Osteoblast (primary cell): ENCODE measurements at places on chromosomes 3 and 15. TPM values are rescaled to one million over a fixed set of nuclear protein-coding genes. Genes with fewer than 3 reads are reported as not detected.

GRCh38 chr3:71258526-71258925, 325.0 kb downstream of the FOXP1 start:
- DNase-seq: peak; percentile 46

TRPM1 gene
- total RNA-seq: under 0.01 TPM in 1 of 2 replicates, not detected in the other

DNA sequence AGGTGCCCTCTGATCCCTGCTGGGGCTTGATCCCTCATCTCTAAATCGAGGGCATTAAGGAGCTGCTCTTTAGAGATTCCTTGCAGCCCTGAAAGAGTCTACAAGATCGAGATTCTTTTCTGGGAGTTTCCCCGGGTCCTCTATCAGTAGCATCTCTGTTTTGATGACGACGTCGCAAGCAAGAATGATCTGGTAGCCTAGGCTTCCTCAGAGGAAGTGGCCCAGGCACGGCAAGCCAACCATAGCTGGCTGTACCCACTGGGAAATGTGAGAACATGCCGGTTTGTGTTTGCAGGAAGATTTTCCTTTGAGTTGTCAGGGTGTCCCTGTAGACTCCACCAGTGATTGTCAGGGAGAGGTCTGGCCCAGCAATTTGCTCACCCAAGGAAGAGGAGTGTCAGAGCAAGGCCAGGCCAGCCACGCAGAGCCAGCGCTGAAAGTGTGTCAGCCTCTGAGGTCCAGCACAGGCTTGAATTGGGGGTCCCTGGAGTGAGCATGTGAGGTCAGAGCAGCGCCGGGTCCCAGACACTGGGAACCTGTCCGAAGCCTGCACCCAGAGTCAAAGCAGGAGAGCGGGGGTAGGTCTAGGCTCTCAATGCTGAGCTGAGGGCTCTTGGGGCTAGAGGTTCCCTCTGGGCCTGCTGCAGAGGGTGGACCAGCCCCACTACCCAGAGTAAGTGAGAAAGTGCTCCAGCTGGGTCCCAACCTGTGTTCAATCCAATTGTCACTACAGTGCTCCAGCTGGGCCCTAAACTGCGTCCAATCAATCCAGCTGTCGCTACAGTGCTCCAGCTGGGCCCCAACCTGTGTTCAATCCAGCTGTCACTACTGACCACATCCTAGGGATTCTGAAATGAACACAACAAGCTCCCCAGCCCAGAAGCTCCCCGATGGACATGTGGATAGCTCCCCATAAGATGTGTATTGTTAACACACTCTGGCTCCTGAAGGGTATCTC, 95.7 kb downstream of the CHDH start:
- DNase-seq: no peak

DNA sequence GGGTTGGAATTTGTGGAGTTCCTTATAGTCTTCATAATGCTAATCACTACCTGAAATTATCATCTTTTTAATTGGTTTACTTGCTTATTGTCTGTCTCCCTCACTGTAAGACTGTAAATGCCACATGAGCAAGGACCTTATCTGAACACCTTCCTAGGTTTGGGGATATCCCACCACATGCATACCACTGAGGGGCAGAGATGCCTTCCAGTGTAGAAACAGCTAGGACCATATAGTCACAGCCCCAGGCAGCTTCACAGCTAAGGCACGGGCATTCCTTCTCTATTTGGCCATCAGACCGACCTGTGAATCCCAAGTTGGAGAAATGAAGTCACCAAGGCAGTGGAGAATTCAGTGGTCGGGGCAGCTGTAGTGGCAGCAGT, 28.6 kb downstream of the PAQR9 start:
- no peak for DNase-seq

DNA sequence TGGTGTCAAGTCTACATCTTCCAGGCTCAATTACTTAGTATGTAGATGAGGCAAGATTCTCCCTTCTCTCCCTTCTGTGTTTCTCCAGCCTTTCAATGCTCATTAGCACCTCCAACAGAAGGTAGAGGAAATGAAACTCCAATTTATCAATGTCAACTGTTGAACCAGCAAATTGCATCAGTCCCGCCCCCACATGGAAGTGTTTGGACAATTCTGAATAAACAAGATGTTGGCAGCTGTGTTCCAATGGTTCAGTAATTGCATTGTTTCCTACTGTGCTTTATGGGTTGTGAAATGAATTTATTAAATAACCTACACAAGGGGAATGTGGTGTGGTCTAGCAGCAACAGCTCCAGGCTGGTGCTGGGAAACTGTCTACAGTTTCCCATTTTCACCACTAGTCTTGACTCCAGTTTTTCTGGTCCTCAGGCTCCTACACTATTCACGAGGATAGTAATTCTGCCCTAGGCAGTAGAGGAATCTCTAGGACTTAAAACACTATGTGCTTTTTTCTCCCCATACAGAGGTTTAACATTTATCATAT, 91.9 kb downstream of the MB21D2 start:
- DNase-seq: no peak

- no peak for DNase-seq
Measured at GRCh38 chr15:70217226-70218160, 119.8 kb upstream of the TLE3 start.

GRCh38 chr15:89367485-89368451, 33.1 kb upstream of the POLG start:
- peak; percentile 91 for DNase-seq

DNA sequence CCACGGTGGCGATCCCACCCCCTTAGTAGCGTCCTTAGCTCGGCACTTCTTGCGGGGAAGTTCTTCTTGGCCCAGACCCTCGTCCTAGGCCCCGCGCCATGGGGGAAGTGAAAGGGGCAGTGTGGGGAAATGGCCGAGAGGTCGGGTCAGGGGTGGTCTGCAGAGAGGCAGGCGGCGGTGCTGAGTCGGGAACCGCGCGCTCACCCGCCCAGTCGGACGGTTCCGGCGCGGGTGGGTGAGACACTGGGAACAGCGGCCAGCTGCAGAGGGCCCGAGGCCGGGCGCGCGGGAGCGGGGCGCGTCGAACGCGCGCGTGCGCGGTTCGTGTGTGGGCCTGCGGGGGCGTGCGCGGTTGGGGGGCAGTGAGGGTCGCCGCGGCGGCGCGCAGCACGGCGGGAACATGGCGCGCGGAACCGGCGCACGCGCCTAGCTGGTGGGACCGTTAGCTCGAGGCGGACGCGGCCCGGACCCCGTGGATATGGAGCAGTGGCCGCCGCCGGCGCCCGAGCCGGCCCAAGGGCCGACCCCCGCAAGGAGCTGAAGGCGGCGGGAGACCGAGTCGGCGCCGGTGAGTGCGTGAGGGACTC, 246.9 kb downstream of the GOLGA6L6 start:
- peak; percentile 44 for DNase-seq

EFHB gene
- 0.29 and 1.8 TPM in 2 replicates for total RNA-seq

TNFSF10 gene
- 3.5 and 4.0 TPM in 2 replicates for total RNA-seq

DNA sequence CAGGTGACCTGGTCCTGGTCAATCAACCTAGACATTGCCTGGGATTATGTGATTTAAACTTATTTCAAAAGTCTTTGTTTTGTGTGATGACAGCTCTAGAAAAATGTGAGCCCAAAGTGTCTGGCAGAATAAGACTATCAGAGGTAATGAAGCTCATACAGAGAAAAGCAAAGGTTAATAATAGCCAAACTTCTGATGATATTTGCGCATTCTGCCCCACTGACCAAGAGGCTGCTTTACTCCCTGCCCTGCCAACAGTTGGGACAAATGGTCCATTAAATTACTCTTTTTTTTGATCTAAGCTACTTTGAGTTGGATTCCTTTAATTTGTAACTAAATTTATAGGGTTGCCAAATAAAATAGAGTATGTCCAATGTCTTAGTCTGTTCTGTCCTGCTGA, 911.2 kb downstream of the MCTP2 start:
- no peak for DNase-seq

- DNase-seq: no peak
Measured at GRCh38 chr15:81575436-81576123, 201.6 kb upstream of the TMC3 start.

DNA sequence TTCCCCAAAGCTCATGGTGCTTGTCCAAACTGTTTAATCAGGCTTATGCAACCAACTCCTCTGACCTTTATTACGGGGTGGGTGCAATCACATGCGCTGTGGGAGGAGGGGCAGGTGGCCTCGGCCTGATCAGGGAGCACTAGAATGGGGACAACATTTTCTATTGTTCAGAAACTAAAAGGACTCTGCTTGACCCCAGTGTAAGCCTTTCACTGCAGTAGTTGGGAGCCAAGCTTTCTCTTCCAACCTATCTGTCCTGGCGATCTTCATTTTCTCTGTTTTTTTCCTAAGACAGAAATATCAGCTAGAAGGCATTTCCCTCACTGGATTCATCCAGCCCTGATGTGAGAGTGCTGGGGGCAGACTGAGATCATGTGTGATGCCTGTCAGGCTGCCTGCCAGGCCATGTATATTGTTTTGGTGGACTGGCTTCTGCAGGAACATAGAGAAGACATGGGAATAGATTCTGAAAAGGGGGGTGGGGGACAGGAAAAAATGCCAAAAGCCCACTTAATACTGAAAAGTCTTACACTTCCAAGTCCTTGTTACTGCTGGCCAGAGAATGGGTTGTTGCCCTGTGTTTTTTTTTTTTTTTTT, 627.0 kb upstream of the TBL1XR1 start:
- DNase-seq: peak; percentile 67

PLCB2 gene
- total RNA-seq: under 0.01 TPM in 2 replicates

TOP2B gene
- total RNA-seq: 66.6 and 71.7 TPM in 2 replicates

DNA sequence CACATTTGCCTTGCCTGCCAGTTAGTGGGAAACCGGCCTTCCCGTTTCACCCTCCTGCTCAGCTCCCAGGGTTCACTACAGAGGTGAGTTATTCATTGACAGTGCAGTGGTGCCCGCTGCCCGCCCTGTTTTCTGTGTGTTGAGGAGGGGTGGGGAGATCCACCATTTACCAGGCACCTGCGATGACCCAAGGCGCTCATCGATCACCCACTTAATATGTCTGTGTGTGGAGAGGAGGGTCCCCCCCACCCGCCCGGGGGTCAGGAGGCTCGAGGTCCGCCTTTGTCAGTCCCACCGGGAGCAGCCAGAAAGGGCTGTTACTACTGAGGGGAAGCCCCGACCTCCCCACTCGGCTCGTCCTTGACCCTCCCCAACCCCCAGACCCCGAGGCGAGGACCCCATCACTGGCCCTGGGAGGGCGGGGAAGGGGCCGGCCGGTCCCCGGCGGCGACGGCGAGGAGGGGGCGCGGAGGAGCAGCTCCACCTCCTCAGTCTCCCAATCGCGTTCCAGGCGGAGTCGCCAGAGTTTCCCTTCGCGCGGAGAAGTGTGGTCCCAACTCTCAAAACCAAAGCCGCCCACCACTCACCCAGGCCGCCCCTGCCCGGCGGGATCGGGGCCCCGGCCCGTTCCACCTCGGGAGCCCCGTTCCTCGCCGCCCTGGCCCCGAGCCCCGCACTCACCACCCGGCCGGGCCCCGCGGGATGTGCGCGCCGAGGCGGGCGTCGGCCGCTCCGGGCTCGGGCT, 1.1 kb downstream of the PLXNB1 start:
- DNase-seq: peak; percentile 93

DNA sequence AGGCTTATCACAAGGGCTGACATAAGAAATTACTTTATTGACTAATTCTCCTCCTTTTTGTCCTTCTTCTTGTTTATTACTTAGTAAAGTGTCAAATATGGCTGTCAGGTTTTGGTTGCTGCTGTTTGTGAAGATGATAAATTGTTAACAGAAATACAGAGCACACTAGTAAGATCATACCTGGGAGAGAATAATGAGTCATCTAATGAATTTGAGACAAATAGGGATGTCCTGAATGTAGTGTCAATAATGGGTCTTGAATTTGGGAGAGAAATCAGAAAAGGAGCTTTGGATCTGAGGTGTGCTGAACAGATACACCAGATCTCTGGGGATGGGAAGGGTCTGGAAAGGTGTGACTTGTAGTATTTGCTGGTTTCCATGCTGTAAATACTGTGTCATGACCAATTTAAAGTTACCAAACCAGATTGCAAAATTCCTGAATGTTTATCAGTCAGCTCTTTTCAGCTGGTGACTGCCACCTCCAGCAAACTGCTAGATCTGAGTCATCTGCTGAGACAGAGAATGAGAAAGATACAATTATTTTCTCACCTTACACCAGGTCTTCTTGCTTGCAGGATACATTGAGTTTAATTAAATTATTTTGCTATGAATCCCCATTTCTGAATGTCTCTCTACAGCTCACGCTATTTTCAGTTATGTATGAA, 76.7 kb upstream of the SATB1 start:
- DNase-seq: no peak

MYZAP gene
- under 0.01 TPM in 1 of 2 replicates, not detected in the other for total RNA-seq
